ENCODE measurements at places on chromosomes 1 and 21.

DNA sequence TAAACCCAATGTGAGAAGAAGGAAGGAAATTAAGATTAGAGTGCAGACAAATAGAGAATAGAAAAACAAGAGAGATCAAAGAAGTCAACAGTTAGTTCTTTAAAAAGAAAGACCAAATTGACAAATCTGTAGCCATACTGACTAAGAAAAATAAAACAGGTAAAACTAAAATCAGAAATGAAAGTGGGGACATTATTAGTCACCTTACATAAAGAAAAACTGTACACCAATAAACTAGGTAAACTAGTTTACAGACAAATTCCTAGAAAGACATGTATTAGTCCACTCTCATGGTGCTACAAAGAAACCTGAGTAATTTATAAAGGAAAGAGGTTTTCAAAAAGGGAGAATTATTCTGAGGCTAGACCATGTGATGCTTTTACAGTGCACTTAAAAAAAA is 22.3 kb downstream of the BLZF1 start:
- DNase-seq: no peak

DNA sequence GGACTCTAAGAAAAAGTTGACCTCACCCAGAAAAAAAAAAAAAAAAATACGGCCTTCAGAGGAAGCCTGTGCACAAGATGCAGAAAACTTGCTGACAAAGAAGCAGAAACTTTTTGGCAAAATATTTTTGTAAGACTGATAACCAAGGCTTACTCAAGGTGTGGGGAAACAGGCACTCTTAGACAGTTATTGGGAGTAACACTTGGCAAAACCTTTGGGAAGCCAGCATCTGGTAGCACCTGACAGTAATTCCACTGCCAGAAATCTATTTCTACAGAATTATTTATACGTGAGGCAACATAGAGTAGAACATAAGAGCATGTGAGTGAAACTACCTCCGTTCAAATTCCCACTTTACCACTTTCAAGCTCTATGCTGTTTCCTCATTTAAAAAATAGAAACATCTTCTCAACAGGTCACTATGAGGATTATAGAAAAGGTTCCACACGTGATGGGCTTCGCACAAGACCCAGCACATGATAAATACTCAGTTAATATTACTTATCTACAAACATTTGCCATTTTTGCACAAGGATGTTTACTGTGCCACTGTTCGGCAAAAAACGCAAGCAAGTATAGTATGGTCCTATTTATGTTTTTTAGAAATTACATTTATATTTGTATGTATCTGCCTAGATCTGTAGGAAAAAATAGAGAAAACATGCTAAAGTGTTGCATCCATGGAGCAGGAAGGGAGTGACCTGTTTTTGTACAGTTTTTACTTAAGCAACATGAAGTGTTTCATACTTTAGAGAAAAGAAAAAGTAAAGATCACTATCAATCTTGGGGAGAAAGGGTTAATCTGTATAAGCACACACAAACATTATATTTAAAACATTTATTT is 22.2 kb downstream of the MRPL39 start:
- DNase-seq: no peak

GRCh38 chr1:186519982-186520381 is 59.1 kb upstream of the PDC start:
- no peak for DNase-seq

DNA sequence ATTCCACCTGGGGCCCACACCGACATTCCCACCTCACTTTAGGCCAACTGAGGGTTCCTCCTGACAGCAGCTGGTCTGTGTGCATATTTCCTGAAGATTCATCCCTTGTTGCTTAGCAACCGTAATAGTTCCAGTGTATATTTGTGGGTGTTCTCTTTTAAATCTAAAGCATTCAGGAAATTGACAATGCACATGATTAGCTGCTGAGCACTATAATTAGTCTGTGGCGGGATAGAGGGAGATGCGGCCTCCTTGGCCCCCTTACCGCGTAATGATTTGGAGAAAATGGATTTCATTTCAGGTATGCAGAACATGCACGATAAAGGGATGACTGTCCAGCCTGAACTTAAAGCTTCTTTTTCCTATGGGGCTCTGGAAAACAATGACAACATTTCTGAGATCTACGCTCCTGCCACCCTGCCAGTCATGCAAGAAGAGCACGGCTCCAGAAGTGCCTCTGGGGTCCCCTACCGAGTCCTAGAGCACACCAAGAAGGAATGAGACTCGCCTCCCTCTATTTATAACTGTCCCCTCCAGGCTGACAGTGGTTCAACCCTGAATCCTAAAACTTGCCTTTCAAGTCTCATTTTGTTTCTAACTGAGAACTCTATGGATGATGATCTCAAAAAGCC is 33.8 kb upstream of the RCAN3 start:
- DNase-seq: no peak

DNA sequence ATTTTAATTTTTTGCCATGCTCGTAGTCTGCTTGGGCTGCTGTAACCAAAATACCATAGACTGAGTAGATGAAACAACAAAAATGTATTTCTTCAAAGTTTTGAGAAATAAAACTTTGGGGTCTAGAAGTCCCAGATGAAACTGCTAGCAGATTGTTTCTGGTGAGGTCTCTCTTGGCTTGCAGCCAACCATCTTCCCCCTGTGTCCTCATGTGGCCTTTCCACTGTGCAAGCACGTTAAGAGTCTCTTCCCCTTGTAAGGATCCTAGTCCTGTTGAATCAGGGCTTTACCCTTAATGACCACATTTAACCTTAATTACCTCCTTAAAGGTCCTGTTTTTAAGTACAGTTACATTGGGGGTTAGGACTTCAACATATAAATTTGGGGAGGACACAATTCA is 86.6 kb downstream of the PTBP2 start:
- DNase-seq: no peak

DNA sequence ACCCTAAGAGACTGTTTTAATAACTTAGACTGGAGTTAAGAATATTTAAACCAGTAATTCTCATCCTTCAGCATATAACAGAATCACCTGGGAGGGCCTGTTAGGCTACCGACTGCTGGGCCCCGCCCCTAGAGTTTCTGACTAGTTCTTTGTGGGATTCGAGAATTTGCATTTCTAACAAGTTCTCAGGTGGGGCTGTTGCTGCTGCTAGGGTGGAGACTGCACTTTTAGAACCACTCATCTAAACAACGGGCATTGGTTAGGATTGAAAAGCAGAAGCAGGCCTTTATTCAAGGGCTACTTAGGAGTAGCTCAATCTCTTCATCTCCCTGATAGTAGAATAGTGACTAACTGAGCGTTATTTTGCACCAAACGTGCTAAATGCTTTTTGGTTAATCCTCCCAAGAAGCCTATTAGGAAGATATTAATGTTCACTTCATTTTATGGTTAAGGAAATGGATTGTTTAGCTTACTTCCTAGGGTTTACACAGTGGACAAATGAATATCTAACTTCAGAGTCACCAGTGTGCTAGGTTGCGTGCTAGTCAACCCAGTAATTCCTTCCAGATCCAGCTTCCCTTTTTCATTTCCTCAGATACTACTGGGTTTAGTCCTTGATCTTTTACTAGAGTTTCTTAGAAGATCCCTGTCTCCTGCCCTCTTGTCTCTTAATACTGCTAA is 31.1 kb upstream of the UAP1 start:
- DNase-seq: no peak

DNA sequence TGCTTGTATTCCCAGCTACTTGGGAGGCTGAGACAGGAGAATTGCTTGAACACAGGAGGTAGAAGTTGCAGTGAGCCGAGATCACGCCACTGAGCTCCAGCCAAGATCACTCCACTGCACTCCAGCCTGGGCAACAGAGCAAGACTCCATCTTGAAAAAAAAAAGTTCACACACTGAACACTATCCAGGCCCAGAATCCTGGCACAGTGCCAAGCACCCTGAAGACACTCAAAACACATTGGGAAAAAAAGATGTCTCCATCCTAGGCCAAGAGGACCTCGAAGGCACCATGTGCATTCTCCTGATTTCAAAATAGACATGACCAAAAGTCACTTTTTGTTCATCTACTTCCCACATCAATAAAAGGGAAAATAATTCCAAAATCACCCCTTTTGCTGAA is 38.7 kb downstream of the SLC9A1 start:
- DNase-seq: no peak

- DNase-seq: no peak
Measured at GRCh38 chr1:229689904-229690303, 63.9 kb downstream of the URB2 start.

DNA sequence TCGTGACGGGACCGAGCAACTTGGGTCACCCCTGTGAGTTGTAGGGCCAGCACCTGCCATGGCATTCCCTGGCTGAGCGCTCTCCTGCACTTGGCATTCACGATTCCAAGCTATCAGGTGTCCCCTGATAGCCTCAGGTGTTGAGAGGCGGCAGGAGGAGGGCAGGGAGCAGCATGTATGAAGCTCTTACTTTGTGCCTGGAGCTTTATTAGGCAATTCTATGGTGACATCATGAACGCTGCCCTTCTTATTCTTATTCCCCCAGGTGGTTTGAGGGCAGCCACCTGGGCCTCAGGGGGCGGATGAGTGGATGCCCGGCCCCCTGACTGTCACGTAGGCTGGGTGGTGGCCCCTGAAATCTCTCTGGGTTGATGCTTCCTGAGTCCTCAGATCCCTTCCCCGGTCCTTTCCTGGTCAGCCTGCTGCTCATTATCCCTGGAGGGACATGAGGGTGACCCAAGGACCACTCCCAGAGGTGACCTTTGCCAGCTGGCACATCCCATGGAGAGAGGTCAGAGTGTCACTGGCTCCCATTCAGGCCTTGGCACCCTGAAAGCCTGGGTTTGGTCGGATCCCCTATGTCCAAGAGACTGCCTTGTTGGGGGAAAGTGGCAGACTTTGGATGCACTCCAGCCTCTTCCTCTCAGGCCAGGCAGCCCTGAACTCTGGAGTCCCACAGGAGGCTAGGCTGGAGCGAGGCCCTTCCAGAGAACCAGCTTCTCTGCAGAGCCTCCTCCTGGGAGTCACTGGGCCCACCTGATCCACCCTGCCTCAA is 51.9 kb downstream of the SPSB1 start:
- DNase-seq: no peak

- no peak for DNase-seq
Measured at GRCh38 chr1:30250984-30251850, 472.2 kb downstream of the MATN1 start.

- DNase-seq: no peak
Measured at GRCh38 chr1:152166966-152167365, 7.9 kb upstream of the RPTN start.

- no peak for DNase-seq
Measured at GRCh38 chr1:29520571-29521437, 284.5 kb downstream of the PTPRU start.

DNA sequence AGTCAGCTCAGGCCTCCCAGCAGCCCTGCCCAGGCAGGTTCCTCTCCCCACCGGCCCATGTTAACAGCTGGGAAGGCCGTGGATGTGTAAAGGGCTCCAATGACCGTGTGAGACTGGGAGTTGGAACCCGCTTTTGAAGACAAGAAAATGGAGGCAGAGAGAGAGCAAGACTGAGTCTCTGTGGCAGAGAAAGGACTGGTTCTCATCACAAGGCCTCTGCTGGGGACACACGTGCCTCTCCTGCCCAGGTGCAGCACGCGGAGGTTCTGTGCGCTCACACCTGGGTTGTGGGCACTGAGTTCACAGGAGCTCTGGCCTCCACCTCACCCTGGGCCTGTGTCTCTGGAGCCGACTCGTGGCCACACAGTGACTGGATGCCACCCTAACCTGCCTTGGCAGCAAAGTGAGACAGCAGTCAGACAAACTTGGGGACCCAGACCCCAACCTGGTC is 27.0 kb downstream of the RUNX3 start:
- no peak for DNase-seq

- no peak for DNase-seq
Measured at GRCh38 chr1:226716577-226716976, 22.5 kb downstream of the ITPKB start.

DNA sequence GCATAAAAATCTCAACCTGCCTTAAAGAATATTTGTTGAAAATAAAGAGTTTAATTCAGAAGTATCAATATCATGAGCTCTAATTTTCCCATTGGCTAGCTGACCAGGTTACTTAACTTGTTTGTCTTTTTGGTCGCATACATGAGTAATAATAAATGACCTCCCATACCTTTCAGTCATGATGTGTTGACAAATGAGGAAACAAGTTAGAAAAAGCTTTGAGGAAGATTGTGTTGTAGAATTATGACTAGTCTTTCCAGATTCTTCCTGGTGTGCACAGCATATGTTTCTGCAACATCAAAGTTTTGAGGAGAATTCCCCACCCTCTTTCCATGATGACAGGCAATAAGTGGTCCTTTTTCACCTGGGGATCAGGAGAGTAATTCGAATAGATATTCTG is 17.6 kb upstream of the PAPPA2 start:
- DNase-seq: no peak

DNA sequence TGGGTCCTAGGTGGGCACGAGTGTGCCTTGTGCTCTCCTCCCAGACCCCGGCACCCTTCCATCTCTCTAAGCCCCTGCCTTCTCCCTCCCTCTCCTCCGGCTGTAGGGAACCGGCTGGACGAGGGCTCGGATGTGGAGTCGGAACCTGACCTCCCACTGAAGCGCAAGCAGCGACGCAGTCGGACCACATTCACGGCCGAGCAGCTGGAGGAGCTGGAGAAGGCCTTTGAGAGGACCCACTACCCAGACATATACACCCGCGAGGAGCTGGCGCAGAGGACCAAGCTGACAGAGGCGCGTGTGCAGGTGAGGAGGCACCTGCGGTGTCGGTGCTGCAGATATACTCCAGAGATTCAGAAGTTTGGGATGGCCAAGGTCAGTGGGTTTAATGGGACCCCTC is 61.0 kb downstream of the PAX7 start:
- DNase-seq: no peak

DNA sequence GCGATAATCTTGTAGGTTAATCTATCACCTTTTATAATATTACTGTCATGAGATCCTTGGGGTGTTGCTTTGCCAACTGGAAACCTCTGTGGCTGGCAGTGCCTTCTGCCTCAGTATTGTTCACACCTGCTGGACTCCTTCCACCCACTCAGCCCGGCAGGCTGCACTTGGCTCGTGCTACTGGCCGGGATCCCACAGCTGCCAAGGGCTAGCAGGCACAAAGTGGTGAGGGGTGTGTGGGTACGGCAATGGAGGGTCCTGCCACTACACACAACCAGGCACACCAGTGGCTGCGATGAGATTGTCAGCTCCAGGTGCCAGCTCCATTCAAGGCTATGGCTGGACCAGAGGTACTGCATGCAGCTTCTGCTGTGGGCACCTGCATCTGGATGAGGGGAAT is 191.2 kb upstream of the LYPLAL1 start:
- DNase-seq: no peak

- peak; percentile 60 for DNase-seq
Measured at GRCh38 chr1:44714944-44715571, 15.9 kb downstream of the RNU5D-1 start.

DNA sequence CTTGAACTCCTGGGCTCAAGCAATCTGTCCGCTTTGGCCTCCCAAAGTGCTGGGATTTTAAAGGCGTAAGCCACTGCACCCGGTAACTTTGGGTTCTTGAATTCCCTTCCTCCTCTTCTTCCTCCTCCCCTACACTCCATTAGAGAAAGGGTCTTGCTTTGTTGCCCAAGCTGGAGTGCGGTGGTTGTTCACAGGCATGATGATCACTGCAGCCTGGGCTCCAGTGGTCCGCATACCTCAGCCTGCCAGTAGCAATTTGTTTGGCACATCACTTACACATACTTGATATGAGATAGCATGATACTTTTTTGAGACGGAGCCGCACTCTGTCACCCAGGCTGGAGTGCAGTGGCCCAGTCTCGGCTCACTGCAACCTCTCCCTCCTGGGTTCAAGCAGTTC is 2.2 kb downstream of the DEGS1 start:
- no peak for DNase-seq
